GM04504 (cell line): ENCODE measurements at places on chromosomes 3 and 15.

GRCh38 chr15:37783290-37783689, 151.2 kb upstream of the TMCO5A start:
- DNase-seq, result no peak

DNA sequence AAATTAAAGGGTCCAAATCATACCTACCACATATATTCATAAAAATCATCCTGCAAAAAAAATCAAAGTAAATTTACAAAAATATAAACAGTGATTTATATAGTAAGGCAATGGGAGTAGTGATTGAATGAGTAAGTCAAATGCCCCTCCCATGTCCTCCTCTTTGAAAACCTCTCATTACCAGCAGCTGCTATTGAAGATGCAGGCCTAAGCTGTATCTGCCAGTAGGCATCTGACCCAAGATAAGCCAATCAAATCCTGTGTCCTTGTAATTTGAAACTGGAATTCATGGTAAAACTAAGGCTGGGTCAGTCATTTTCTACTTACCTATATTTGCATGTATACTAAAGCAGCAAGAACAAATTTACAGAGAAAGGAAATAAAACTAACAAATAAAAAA, 60.4 kb upstream of the POU1F1 start:
- no peak for DNase-seq

DNA sequence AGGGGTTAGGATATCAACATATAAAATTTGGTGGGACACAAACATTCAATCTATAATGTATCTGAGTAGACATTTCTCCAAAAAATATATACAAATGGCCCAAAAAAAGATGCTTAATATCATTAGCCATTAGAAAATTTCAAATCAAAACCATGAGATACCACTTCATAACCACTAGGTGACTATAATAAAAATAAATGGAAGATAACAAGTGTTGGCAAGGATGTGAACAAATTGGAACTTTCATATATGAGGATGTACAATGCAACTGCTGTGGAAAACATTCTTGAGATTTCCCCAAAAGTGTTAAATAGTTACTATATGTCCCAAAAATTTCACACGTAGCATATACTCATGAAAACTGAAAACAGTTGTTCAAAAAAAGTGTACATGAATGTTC, 36.5 kb upstream of the WNT7A start:
- DNase-seq, result no peak

- no peak for DNase-seq
Observed at GRCh38 chr15:83304861-83305703, 20.6 kb upstream of the BNC1 start.

DNA sequence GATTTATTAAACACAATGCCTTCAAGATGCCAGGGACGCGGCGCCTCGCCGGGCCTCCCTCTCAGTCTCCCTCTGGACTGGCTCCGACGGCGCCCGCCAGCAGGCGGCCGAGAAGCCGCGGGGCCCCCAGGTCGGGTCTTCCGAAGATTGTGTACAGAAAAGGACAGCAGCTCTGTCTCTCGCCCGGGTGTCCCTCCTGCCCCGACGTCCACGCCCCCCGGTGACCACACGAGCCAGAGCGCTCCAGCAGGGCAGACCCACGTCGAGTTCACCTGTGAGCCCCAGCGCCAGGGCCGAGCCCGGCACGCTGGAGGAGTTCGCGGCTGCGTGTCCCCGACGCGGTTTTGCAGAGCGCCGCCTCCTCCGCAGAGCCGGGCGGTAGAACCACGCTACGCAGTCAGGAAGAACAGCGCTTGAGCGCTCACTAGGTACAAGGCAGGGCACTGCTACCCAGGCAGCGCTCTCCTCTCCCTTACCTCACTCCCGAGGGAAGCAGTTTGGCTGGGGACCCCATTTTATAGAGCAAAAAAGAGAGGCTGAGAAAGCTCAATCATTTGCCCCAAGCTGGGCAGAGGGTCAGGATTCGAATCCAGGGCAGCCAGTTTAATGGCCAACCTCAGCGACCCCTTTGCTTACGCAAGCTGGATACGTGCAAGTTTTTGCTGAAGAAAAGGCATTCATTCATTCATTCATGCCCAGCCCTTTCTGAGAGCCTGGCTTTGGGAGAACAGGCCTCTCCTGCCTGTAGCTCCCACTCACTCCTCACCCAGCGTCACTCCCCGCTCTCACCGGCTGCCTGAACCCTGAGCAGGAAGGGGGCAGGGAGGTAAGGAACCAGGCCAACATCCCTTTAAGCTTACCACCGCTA, 3.0 kb upstream of the TLE3 start:
- DNase-seq, result no peak

DNA sequence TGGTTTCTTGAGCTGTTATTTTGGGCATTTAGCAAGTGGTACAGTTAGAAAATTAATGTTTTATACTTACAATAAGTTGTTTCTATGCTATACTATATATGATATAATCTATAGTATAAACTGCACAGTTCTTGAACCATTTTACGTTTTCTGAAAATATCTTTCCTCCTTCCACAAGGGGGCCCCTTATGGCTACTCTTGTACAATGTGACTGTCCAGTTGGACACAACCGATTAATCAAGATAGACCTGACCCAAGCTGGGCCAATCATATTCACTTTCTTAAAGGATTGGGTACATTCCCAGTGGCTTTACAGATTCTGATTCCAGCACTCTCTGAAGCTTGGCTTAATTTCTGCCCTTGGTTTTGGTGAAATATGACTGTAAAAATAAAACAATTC, 953.4 kb downstream of the AGBL1 start:
- no peak for DNase-seq
